Fibroblast of skin of left biceps (primary cell): ENCODE measurements at places on chromosomes 4 and X.

DNA sequence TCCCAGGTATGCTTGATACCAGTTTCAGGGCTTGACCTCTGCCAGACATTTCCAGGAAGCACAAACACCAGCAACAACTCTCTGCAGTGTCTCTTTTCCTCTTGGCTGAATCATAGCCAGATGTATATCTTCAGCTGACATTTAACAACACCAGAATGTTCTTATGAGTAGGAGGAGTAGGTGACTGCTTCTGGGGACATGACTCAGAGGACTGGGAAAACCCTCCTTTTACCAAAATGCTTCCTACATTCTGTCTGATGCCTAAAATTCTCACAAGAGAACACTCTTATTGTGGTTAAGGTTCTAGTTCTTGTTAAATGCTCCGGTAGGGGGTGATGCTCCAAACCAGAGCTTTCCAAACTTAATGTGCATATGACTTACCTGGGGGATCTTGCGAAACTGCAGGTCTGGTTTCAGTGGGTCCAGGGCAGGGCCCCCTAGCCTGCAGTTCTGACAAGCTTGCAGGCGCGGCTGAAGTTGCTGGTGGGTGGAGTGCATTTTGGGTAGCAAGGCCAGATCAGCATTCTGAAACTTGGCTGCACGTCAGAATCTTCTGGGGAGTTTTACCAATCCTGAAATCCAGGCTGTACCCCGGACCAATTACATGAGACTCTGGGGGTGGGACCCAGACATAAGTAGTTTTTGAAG, 329.3 kb upstream of the RPS6KA3 start:
- no peak for DNase-seq

DNA sequence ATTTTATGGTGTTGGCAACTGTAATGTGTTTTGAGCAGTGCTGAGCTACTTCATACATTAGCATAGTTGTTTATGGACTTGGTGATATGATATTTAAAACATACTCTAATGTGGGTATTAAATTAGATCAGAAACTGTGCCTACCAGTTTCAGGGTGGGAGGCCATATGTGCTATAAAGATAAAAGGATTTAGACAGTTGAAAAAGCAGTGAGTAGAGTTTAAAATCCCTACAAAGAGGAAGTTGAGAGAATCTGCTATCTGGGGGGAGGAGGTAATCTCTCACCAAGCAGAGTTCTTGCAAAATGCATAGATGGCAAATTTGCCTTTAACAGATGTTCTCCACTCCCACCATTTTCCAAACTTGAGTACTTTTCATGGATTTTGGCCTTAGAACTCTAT, 154.5 kb downstream of the SPOCK3 start:
- no peak for DNase-seq

DNA sequence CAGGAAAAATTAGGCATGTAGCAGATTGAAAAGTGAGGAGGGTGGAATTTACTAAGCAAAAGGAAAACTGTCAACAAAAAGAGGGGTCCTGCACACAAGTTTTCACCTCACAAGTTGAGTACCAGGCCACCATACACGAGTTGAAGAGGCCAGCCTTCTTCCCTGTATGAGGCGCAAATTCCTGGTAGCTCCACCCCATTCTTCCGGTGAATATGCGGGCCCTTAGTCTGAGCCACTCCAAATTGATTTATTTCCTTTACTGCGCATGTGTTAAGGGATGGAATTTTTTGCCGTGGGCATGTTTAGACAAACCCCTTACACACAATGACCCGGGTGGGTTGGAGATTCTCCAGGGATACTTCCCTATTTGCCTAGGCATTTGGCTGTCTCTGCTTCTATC, 942.1 kb upstream of the GRIA3 start:
- no peak for DNase-seq

DNA sequence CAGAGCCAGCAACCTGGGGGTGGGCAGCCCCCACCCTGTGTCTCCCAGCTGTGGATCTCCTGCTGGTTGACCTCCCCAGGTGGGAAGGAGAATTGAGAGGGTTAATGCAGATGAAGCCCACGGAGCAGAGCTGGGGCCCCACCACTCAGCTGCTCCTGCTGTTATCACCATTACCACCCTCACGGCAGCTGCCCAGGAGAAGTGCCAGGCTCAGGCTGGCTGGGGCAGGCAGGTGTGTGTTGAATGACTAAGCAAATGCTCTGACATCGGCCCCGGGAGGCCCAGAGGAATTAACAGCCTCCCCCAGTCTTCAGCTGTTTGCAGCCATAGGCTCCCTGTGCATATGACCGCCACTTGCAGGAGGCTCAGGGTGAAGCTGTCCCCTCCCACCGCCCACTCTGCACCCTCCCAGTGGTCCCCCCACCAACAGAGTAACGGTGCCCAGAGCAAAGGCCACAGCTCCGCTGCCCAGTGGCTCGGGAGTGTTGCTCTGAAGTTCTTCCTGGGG, 133.8 kb downstream of the CPZ start:
- no peak for DNase-seq

- no peak for DNase-seq
Measured at GRCh38 chrX:120560405-120560841, 339 bp downstream of the CUL4B start.

GRCh38 chr4:123398853-123399626, 2.4 kb downstream of the SPRY1 start:
- DNase-seq: no peak

DNA sequence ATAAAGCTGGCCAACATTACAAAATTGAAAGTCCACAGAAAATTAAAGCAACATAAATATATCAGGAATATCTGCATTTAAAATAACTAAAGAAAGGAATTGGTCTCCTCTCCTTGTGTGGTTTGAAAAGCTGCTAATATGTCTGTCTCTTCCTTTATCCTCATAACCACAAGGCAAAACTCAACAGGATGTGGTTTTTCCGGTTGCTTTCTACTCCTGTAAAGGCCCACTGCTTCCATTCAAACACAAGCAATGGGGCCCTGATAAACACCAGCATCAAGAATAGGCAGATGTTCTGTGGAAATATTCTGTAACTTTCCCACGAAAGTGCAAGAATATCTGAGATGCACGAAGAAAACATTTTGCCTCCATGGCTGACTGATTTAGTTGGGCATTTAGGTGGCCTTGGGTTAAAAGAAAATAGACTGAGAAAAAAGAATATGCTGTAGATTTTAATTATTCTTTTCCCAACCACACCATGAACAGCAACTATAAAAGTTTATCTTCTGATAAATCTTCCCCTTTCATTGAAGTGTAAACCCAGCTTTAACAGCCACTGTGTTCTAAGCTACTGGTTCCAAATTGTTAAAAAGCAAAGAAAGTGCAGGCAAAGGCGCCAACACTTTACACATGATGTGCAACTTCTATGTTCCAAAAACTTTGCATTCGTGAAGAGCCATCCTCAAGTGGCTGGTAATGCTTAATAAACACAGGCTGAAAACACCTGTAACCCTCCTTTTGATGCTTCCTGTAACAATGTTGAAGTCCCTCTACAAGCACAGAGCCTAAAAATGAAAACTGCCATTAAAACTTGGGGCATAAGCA, 50.5 kb upstream of the NDST3 start:
- DNase-seq: peak; percentile 19

DNA sequence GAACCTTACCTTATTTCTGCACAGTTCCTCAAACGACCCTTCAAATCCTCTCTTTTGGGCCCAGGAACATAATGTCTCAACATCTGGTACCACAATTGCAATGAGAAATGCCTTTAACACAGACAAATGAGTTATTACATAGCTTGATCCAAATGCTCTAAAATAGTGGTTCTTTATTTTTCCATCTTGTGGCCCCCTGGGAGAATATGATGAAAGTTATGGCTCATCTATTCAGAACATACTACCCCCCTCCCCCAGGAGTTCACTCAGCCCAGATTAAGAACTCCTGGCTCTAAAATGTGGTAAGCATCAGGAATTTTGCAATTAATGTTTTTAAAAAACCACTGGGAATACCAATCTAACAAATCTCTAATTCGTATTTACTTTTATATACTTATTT, 23.9 kb upstream of the CENPU start:
- peak; percentile 54 for DNase-seq

DNA sequence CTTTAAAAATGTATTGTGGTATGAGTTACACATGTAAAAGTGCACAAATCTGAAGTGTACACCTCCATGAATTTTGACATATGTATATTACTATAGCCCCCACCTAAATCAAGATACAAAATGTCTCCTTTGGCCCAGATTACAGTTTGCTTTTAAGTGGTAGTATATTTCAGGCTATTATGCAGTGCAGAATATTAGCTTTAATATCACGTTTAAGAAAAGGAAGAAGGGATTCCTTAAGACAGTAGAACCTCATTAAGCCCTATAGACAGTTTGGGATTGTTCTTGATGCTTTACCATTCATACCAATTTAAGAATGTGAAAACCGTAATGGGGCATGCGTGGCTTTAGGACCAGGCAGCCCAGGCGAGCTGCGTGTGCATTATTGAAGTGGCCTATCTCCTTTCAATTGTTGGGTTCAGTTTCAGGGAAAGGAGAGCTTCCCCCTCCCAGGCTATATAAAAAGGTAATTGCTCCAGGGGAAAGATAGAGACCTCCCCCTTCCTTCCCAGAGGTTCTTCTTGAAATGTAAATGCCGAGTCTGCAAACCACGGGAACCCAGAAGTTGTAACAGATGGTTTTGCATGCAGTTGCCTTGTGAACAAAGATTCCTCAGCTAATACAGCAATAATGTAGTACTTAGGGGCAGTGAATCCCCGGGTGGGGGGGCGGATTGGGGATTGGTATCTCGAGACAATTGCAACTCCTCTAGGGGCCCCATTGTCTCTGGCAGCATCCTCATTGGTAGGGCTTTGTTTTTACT, 106.1 kb downstream of the UCHL1 start:
- DNase-seq: no peak

GRCh38 chr4:8644966-8645752, 52.6 kb downstream of the CPZ start:
- DNase-seq: no peak

DNA sequence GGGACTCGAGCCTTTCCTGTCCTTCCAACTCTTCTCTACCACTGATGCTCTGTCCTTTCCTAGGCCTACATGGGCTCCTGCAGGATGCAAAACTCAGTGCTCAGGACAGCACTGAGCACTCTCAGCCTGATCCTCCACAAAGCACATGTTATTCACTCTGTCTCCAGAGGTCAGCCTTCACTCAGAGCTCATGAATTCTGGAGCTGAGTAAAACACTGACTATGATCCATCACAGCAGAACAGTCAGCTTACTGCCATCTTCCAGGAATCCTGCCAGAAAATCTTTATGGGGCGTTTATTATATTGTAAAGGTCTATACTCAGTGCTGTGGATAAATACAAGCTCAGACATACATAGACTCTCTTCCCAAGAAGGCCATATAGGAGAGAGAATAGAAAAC, 121.5 kb upstream of the CPEB2 start:
- no peak for DNase-seq

GRCh38 chr4:57374866-57375595, 264.8 kb upstream of the IGFBP7 start:
- no peak for DNase-seq

DNA sequence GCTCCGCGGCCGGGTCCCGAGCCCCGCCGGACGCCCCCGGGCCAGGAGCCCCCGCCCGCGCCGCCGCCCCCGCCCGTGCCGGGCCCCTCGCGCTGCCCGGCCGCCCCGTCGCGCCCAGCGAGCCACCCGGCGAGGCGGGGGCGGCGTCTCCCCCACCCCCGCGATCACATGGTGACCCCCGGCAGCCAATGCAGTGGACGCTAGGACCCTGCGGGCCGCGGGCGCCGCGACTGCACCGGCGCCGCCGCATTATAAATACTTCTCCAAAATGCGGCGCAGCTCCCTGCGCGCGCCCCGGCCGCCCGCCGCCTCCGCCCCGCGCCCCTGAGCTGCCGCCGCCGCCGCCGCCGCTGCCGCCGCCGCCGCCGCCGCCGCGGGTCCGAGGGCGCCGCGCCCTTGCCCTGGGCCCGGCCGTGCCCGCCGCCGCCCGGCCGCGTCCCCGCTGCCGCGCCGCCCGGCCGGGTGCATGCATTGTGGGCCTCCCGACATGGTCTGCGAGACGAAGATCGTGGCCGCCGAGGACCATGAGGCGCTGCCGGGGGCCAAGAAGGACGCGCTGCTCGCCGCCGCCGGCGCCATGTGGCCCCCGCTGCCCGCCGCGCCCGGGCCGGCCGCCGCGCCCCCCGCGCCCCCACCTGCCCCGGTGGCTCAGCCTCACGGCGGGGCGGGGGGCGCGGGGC, at the start of gene NAT8L:
Gene NAT8L, plus strand, starts transcription at position 282 of the 680 bp plus-strand sequence. Its CDS starts 185 bp downstream, at position 467.
- no peak for DNase-seq

DNA sequence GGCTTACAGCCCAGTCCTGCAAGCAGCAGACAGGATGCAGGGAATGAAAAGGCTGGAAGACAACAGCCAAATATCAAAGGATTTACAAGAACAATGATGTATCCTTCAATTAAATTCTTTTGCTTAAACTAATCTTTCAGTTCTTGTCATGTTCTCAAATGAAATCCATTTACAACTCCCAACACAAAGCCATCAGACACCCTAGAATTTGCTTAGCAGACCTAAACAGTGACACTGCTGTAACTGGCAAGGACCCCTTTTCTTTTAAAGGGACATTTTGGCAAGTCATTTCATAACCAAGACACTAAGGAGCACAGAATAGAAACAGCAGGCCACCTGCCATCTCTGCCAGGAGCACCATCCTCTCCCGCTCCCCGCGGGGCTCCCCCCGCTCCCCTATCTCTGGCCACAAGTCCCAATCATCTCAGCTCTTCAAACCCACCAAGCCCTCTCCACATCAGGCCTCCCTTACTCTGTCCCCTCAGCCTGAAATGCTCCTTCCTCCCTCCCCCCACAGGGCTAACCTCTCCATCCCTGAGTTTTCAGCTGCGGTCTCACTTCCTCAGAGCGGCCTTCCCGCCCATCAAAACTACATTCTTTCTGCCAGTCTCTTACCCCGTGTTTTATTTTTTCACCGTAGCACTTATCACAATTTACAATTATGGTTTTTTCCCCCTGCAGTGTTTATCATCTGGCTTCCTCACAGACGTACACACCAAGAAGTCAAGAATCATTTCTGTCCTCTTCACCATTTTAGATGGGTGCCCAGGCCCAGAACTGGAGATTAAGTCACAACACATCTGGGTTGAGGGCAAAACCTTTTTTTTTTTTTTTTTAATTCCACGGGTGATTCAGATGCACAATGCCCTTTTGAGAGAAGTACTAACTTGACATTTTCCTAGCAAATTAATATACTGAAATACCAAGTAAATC, 45.8 kb downstream of the TSPAN5 start:
- no peak for DNase-seq

- peak; percentile 71 for DNase-seq
Measured at GRCh38 chr4:27217261-27217769, 356.7 kb downstream of the STIM2 start.

- DNase-seq: peak; percentile 4
Measured at GRCh38 chrX:15524417-15524816, 23.8 kb downstream of the BMX start.

DNA sequence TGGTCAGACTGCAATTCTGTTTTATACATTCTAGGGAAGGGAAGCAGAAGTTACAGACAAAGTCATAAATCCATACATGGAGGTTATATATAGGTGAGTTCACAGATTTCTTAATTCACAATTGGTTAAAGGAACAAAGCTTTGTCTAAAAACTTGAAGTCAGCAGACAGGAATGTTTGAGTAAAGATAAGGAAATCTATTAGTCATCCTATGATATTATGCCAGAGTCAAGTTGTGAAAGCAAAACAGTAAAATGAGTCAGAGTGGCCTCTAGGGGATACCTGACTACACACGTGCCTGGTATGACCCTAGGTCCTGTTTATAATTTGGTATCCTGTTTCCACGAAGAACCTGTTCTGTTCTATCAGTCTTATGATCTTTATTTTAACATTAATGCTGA, 31.5 kb downstream of the ACTRT1 start:
- peak; percentile 1 for DNase-seq
